Foreskin fibroblast (primary cell): ENCODE measurements at places on chromosomes 3 and 15.

- DNase-seq, result no peak
Measured at GRCh38 chr15:98221577-98221976, 261.1 kb downstream of the ARRDC4 start.

GRCh38 chr15:63041974-63042876 lies at the start of gene TPM1:
Gene TPM1, plus strand, starts transcription at chr15:63042747. Its CDS starts 83 bp downstream, at chr15:63042830.
- peak; percentile 78 for DNase-seq

- no peak for DNase-seq
Measured at GRCh38 chr3:112486811-112487505, 12.3 kb downstream of the BTLA start.

GRCh38 chr3:16251316-16252085 lies 13.2 kb downstream of the DPH3 start:
- no peak for DNase-seq
